Stimulated activated CD4-positive, alpha-beta T cell treated with anti-CD3 and anti-CD28 coated beads, Interleukin-4, amount 100 ng/mL, for 24 hours (primary cell): ENCODE measurements at places on chromosomes 1 and 21.
A peak's percentile ranks its signal among the peaks of the same experiment; 100 is the strongest.

DNA sequence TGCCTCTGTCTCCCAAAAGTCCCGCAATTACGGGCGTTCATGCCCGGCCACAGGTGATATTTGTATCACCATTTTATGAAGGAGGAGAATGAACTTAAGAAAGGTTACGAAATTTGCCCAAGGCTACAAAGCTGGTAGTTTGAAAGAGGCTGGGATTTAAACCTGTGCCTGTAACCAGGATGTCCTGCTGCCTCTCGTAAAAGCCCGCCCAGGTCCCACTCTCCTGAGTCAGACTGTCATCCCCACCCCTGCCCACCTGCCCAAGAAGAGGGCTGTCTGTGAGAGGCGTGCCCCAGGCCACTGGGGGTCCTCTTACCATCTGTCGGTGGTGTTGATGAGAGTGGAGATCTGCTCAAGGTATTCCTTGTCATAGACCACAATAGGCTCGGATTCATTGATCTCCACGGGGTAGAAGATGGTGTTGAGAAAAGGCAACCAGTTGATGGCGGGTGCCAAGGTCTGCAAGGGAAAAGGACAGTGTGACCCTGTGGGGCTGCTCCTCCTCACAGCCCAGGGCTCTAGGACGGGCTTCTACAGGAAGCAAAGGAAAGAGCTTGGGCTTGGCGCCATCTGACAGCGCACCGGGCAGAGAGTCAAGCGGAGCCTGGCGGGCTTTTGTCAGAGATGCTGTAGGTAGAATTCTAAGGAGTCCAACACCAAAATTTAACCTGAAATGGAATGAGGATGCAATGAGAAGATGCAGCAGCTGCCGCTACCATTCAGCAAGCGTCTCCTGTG, 43.2 kb downstream of the ECE1 start:
- no peak for DNase-seq

- no peak for DNase-seq
These were observed 36.6 kb downstream of the CCDC185 start for GRCh38 chr1:223429821-223430220.

- no peak for DNase-seq
These were observed 172.0 kb downstream of the HMCN1 start for GRCh38 chr1:185906186-185906585.

- no peak for DNase-seq
These were observed 32.3 kb upstream of the TARDBP start for GRCh38 chr1:10980094-10980577.

- DNase-seq = no peak
These were observed 95.3 kb upstream of the ACTRT2 start for GRCh38 chr1:2925918-2926317.

GRCh38 chr1:85911742-85912141, 203.5 kb upstream of the ZNHIT6 start:
- no peak for DNase-seq

DNA sequence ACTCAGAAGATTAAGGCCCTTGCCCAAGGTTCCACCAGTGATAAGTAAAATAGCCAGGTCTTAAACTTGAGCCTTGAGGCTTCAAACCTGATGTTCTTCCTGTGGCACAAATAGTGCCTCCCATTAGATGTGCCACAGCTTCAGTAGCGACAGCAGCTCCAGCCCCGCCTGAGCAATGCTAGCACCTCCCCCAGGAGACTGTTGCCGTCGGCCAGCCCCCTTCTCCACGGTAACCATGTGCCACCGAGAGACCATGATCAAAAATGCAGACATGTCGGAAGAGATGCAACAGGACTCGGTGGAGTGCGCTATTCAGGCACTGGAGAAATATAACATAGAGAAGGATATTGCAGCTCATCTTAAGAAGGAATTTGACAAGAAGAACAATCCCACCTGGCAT, 32.2 kb downstream of the KLHDC7A start:
- DNase-seq = no peak

- no peak for DNase-seq
These were observed 7.6 kb downstream of the PAX7 start for GRCh38 chr1:18637962-18638834.

GRCh38 chr1:75127916-75128717, 6.1 kb upstream of the LHX8 start:
- no peak for DNase-seq

GRCh38 chr21:38337793-38338192, 81.0 kb downstream of the KCNJ15 start:
- no peak for DNase-seq

GRCh38 chr1:112532064-112532463, 23.3 kb downstream of the WNT2B start:
- no peak for DNase-seq

- peak; percentile 67 for DNase-seq
These were observed 6.3 kb downstream of the HAPLN2 start for GRCh38 chr1:156625436-156626078.

- DNase-seq = no peak
These were observed 92.0 kb upstream of the SIM2 start for GRCh38 chr21:36606983-36607325.

DNA sequence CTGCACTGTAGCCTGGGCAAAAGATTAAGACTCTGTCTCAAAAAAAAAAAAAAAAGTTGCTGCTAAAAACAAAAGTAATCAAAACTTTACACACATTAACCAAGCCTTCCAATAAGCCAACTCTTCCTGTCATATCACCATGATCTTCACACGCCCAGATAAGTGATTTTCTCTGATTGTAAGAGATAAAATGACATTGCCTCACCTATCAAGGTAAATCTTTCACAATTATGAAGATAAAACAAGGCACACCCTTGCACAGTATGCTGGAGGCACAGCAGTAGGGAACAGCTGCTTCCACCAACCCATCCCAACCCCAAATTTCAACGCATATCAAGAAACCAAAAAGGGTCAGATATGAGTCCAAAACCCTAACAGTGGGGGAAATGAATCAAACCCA, 8.8 kb upstream of the TIAM1 start:
- no peak for DNase-seq

DNA sequence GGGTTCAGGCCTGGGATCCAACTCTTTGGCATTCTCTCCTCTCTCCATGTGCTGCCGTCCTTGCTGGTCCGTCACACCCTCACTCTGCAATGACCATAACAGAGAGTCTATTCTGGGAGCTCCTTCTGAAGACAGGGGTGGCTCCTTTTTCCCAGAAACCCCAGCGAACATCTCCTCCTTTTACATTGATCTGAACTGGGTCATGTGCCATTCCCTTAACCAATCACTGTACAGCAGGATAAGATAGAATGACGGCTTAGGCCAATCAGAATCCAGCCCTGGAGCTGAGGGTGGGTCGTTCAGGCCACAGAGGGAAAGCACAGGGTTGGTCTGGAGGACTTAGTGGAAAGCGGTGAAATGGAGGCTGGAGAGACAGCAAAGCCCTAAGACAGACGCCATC, 740.1 kb downstream of the MATN1 start:
- DNase-seq = no peak

GRCh38 chr1:44483089-44483874, 78.2 kb downstream of the RNF220 start:
- DNase-seq = no peak

GRCh38 chr1:89807983-89808382, 12.8 kb upstream of the LRRC8D start:
- no peak for DNase-seq

DNA sequence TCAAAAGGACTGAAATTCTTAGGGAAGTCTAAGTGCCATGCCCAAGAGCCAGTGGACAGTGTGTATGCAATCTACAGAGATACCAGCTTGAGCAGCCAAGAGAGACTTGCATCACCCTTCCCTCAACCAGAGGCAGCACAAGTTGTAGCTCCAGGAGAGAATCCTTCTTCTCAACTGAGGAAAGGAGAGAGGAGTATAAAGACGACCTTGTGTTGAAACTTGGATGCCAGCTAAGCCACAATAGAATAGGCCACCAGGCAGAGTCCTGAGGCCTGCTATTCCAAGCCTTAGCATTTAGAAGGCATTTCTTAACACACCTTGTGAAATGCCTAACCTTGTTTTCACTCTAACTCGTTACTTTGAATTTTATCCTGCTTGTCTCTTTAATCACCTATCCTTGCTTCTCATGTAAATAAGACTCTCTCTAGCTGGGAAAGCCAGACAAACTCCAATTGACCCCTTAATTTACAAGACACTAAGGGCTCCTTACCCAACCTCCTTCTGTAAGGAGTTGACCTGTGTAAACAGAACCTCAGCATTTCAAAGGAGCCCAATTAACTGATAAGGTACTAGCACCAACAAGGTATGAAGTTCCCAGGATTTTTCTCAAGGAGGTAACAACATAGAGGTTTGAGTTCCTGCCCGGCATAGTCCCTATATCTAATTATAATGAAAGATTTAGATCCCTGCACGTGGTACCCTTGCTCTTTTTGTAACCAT, 738.8 kb downstream of the AMY1C start:
- no peak for DNase-seq

- DNase-seq = no peak
These were observed 1.7 kb downstream of the CEP170 start for GRCh38 chr1:243253211-243253925.

DNA sequence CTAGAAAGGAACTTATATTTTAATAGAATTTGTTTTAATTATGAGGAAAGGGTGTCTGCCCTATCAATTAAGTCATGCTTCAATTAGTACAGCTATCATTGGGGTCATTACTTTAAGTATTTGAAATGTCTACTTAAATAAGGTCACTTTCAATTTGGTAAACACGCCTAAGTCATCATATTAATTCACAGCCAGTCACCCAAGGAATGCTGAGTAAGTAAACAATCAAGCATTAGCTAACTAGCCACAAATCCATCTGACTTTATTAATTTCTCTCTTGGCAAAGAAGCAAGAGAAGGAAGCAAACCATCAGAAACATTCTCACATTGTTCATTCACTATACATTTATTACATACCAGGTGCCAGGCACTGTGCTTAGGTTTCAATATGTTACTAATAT, 1.2 kb upstream of the LRRC52 start:
- DNase-seq = no peak

DNA sequence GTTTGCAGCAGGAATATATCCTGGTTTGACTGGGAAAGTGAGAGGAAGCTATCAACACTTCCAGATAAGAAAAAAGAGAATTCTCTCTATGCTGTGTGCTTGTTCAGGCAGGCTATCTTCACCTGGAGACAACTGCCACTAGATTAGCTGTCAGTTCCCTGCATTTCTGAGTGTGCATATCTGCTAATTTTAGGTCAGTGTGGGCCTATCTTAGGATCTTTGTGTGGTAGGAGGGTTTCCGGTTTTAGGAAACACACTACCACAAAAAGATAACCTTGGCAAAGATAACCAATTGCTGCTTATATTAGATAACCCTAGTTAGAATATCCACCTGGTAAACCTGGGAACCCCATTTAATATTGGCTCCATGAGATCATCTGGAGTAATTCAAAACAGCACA, 22.5 kb upstream of the GBP5 start:
- DNase-seq = no peak

DNA sequence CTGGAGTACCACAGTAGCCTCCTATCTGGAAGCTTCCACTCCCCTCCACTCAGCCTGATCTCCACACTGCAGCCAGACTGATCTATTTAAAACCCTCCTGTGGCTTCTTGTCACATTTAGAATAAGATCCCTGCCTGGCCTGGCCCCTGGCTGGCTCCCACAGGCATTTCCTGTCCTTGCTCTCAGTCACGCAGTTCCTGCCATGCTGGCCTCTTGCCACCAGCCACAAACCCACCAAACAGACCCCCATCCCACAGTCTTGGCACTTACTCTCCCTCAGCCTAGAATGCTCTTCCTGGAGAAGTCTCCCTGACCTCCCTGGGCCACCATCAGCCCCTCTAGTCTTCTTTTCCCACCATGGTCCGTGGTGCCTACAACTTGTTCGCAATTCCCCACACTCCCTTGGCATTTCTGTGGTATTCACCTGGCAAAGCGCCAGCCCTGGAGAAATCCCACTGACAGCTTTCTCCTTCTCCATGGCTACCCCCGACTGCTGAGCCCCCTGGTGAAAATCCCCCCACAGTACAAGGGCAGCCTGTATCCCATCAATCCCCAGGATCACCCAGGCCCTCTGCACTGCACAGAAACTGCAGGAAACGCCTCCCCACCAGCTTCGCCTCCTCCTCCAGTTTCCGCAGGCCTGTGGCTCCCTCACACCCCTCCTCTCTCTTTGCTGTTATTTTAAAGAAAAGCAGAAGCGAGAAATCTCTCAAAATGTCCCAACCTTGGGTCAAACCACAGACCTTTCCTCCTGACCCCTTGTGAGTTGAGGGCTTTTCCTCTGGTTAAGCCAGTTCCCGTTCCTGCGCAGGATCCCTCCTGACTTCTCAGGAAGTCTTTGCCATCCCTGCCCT, 94.5 kb downstream of the SYT2 start:
- no peak for DNase-seq

DNA sequence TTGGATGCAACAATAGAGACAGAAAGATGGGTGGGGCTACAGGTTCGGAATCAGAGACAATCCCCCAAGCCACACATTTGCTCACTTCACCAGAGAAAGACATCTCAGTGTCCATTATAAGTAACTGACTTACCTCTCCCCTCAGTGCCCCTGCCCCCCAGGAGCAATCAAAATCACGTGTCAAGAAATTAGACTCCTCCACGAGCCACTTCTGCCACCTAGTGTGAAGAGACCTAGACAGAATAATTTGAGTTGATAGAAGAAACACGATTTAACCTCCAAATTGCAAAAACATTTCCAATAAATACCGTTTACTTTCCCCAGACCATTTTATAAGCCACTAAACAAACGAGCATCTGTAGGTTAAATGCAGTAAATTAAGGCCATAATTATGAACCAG, 123.2 kb downstream of the SLC30A10 start:
- no peak for DNase-seq

DNA sequence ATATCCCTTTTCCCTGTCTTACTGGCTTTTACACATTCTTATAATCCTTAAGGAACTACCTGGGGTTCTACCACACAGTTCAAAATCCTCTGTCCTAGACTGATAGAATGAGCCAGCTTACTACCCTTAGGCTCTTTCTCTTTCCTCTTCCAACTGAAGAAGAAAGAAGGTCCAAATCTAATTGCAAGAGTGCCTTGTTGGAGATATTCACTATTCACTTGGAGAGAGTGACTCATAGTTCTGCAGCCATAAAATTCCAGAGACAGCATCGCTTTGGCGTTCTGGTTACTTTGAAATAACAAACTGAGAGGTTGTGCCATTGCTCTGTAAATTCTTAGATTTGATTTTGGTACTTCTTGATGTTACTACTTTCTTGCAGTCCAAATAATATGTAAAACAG, 4.2 kb downstream of the CADM3 start:
- DNase-seq = no peak

GRCh38 chr1:165828669-165829329, 1.4 kb downstream of the UCK2 start:
- DNase-seq = peak; percentile 20

- DNase-seq = peak; percentile 97
These were observed at the start of gene CCDC30 for GRCh38 chr1:42462828-42463763. Gene CCDC30 (plus strand): TSS chr1:42463286. CDS start chr1:42480552, 17,266 bp downstream.

- DNase-seq = no peak
These were observed 1.8 kb downstream of the MAN1C1 start for GRCh38 chr1:25618433-25618808.

GRCh38 chr1:170596701-170597100, 64.7 kb downstream of the GORAB start:
- DNase-seq = no peak

DNA sequence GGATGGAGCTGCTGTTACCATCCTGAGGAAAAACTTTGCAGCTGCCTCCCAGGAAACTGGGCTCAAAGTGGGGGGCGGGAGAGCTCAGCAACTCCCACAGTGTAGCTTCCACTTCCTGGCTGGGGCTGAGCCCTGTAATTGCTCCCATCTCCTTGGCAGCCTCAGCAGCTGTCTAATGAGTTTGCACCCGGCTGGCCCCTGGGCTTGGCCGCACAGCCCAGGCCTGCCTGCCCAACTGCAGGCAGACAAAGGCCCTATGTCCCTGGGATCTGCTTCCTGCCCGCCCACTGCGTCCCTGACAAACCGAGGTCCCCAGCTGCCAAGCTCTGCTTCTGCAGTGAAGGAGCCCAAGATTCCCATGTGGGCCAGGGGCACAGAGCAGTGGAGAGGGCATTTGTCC, 30.1 kb downstream of the EDN2 start:
- DNase-seq = no peak
